ENCODE measurements at places on chromosomes 13 and 19.

GRCh38 chr13:111230385-111230930 is 90.0 kb upstream of the TEX29 start:
- no peak for DNase-seq

GRCh38 chr19:9847087-9847671 is 12.1 kb downstream of the PIN1 start:
- DNase-seq = no peak

- no peak for DNase-seq
Observed at GRCh38 chr13:74768521-74769085, 634.4 kb upstream of the KLF12 start.

GRCh38 chr13:45325806-45326205 is 15.2 kb downstream of the TPT1 start:
- DNase-seq = no peak

GRCh38 chr13:59490651-59491050 is 673.1 kb downstream of the DIAPH3 start:
- DNase-seq = no peak

DNA sequence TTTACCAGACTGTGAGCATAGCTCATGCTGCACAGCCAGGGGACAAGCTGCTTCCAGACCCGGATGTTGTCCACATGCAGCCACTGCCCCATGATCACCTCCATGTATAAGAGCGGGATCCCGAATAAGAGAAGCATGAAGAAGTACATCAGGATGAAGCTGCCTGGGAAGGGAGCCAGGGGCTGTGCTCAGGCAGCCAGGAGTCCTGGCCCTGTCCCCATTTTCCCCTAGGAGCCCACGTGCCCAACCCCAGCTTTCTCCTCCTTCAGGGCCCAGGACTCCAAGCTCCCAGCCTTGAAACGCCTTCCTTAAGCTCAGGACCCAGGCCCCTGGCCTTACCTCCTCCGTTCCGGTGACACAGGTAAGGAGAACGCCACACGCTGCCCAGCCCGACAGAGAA is 69.3 kb downstream of the SLC6A16 start:
- no peak for DNase-seq

- no peak for DNase-seq
Observed at GRCh38 chr13:39317291-39317690, 279.0 kb downstream of the NHLRC3 start.

DNA sequence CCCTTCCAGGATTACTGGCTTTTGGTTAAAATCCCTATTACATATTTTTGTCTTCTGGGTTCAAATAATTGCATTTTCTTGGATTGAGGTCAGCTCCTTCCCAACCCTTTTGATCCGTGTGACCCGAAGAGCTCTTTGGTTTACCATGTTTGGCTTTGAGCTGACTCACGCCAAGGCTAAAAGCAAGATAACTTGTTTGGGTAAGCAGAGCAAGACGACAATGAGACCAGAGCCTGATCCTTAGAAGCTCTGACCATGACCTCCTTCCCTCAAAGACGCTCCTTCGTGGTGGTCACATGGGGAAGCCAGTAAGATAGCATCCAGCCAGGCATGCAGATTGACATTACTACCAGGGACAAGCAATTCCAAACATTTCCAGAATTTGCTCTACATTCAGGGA is 153.8 kb downstream of the DCT start:
- no peak for DNase-seq

DNA sequence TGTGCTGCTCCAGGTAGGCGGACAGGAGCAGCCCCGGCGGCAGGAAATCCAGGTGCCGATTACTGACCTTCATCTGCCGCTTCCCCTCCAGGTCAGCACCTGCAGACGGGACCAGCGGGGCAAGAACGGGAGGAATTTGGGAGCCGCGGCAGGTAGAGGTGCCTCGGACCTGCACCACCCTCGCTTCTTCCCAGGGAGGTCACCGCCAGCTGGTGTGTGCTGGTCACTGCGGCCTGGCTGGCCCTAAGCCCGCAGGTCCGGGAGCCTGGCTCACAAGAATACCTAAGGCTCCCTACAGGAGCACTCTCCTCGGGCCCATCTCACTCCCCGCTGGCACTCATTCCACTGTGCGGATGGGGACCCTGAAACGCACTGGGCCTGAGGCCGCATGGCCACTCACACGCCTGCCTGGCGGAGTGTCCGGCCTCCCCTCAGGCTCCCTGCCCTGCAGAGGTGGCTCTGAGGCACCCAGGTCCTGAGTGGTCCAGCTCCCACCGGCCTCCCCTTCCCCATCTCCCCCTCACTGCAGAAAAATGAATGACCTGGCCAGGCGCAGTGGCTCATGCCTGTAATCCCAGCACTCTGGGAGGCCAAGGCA is 4.3 kb downstream of the RNU6-9 start:
- DNase-seq = no peak

GRCh38 chr13:114225610-114226009 is 9.1 kb upstream of the CDC16 start:
- no peak for DNase-seq

DNA sequence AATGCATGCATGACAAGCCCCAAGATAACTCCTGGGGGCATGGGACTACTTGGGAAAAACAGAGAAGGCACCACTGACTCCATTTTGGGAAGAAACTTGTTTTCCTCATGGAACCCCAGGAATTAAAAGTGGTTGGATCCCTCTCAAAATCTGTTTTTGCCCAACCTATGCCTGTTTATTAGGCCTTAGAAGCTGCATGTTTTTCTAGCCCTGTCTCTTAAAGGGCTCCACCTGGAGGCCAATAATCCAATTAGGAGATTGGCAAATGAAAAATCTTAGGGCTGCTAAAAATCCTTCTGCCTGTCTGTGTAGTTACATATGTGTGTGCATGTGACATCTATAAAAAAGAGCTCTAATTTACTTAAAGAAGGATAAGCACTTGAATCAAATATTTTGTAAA is 26.9 kb downstream of the MED4 start:
- no peak for DNase-seq

DNA sequence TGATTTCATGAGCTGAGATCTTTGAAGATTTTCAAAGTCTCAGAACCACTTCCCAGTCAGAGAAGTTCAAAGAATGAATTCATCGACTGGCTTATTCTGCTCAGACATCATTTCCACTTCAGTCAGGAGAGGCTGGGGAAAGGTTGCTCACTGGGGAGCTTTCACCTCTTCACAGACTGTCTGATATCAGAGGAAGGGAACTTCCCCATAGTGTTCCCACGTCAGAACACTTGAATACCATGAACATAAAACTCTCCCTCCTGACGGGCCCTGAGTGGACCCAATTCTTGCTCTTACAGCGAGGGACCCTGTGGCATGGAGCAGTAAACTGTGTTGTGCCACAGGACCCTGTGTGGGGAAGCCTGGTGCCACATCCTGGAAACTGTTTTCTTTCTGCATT is 492.6 kb downstream of the COG6 start:
- DNase-seq = no peak

DNA sequence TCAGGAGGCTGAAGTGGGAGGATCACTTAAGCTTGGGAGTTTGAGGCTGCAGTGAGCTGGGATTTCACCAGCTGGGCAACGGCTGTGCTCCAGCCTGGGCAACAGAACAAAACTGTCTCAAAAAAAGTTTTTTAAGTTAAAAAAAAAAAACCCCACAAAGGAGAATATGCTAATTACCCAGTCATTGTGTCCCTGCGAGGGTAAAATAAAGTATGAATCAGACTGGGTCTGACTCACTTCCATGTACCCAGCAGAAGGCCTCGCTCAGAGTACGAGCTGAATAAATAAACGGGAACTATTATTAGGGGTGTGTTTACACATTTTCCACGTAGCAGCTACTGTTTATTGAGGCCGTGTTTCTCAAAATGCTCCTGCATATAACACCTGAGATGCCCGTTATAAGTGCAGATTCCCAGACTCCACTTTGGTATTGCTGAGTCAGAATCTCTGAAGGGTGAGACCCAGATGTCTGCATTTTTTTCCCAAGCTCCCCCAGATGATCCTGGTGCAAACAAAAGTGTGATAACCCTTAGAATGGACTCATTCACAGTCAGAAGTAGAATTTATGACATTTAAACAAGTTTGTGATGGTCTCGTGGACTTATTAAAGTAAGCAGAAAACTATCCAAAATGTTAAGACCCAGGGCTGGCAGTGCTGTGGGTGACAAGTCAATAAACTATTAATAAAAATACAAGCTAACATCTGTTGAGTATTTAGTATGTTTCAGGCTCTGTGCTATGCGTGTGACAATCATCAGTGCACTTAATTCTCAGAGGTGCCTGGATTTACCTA is 28.2 kb downstream of the KCNC3 start:
- DNase-seq = peak; percentile 35

DNA sequence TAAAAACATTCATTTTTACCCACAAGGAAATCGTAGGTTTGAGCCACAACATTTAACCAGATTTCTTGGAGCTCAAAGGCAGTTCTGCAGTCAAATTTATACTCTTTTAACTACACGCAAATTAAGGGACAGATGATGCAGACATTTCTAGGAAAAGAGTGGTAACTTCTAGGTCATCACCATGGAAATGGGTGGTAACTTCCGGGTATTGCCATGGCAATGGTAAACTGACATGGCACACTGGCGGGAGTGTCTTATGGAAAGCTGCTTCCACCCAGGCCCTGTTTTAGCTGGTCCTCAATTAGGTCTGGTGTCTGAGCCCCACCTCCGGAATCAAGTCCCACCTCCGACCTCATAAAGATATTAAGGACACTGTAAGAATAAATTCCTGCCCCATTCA is 10.4 kb upstream of the LYPD5 start:
- DNase-seq = no peak

DNA sequence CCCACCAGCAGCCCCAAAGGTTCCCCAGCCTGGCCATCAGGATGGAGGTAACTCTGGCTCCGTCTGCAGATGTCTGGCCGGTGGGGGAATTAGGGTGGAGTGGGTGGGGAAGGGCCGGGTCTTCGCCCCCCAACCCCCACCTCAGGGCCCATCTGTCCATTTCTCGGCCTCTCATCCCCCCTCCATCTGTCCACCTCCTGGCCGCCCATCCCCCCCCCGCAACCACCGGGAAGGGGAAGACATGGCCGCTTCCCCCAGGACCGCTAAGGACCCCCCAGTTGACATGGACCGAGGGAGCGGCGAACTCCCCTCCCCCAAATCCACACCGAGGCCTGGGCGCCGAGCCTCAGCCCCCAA is 793 bp downstream of the LRFN1 start:
- no peak for DNase-seq

- no peak for DNase-seq
Observed at GRCh38 chr19:3537438-3538240, 1.3 kb upstream of the TEKTIP1 start.

DNA sequence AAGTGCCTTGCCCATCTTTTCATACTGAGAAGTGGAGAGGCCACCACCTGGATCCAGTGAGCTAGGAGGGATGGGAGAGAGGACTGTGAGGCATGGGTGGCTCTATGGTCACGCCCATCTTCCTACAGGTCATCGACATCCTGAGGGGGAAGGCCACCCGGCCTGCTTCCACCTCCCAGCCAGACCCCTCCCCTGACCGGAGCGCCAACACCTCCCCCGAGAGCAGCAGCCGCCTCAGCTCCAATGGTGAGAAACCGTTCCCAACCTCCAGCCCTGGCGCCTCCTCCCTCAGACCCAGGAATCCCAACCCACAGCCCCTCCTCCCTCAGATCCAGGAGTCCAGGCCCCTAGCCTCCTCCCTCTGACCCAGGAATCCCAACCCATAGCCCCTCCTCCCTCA is 10.1 kb downstream of the BCL3 start:
- no peak for DNase-seq

DNA sequence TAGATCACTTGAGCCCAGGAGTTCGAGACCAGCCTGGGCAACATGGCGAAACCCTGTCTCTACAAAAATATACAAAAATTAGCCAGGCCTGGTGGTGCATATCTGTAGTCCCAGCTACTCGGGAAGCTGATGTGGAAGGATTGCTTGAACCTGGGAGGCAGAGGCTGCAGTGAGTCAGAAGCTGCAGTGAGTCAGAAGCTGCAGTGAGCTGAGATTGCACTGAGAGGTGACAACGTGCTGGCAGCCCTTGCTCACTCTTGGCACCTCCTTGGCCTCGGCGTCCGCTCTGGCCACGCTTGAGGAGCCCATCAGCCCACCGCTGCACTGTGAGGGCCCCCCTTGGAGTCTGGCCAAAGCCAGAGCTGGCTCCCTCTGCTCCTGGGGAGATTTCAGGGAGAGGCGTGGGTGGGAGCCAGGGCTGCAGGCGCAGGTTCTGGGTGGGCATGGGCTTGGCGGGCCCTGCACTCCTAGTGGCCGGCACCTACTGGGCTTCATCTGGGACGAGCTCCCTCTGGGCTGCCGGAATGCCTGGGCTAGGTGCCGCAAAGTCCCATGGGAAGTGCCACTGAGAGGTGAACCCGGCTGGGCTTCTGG is 39.5 kb upstream of the RPL21 start:
- DNase-seq = no peak

DNA sequence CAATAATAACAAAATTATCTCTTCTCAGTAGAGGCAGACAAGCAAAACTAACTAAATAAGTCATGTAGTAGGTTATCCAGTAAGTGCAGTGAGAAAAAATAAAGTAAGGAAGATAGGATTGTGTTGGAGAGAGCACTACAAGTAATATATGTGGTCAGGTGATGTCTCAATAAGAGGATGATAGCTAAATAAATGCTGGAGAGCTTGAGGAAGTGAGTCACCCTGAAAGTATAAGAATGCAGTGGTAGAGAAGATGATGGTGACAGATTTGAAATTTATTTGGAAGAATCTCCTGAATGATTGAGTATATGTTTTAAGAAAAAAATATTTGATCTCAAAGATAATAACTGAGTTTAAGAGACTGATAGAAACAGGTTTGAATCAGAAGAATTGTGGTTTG is 152.2 kb upstream of the PRR20A start:
- no peak for DNase-seq

- DNase-seq = no peak
Observed at GRCh38 chr19:4986471-4986891, 17.6 kb downstream of the KDM4B start.

DNA sequence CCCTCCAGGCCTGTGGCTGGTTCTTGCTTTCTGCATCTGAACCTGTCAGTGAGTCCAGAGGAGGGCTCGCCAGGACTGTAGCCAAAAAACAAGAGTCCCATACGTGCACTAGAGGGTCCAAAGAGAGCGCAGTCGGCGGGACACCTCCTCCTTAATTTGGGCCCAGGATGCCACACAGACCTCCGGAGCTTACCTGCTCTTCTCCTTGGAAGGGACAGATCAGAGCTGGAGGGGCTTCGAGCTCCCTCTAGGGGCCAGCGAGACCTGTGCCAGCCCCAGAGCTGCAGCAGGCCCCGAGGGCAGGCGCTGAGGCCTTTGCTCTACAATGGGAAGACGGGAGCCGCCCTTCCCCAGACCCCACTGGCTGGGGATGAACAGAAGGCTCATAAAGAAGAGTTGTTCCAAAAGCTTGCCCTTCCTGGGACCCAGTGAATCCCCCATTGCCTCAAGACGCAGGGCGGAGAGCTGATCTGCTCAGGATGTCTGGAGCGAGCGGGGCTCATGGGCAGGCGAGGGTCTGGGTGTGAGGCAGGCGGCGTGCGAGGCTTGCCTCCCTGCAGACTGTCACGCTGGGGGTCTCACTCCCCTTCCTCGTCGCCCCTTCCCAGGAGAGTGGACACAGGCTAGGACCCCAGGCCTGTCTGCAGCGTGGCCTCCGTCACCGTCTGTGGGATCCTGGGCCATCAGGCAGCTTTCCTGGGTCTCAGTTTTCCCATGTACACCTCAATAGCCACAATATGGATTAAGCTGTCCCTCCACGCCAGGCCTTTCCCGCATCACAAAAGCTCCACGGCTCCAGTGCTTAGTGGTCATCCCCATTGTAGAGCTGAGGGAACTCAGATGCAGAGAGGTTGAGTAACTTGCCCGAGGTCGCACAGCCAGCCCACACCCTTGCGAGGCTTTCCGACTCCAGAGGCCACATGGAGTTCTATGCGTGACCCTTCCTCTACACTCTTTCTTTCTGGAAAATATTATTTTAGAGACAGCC is 46.9 kb upstream of the VSTM2B start:
- DNase-seq = no peak

- DNase-seq = peak; percentile 31
Observed at GRCh38 chr13:102191951-102192502, 209.8 kb downstream of the FGF14 start.
